Pulmonary artery endothelial cell (primary cell): ENCODE measurements at places on chromosomes 2 and 18. TPM values are rescaled to one million over a fixed set of nuclear protein-coding genes. Genes with fewer than 3 reads are reported as not detected.

Gene TLX2
- total RNA-seq, result not detected in 2 replicates

- DNase-seq, result no peak
Observed at GRCh38 chr2:127909019-127909418, 23.3 kb upstream of the AMMECR1L start.

DNA sequence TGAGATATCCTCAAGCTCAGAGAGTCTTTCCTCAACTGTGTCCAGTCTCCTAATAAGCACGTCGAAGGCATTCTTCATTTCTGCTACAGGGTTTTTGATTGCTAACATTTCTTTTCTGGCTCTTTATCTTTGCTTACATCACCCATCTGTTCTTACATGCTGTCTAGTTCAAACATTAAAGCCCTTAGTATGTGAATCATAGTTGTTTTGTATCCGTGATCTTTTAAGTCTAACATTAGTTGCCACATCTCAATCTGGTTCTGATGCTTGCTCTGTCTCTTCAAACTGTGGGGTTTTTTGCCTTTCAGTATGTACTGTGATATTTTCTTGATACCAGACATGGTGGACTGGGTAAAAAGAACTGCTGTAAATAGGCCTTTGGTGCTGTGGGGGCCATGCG is 235.2 kb downstream of the SH3RF3 start:
- no peak for DNase-seq

DNA sequence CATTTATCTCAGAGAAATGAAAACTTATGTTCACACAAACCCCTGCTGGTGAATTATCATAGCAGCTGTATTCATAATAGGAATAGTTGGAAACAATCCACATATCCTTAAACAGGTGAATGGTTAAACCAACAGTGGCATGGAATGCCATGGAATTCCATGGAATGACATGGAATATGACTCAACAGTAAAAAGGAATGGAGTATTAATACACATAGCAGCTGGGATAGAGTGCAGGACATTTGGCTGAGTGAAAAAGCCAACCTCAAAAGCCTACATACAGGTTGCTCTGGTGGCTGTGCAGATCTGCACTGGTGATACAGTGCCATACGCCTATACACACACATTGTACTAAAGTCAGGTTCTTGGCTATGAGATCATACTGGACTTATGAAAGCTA is 69.5 kb downstream of the FAM168B start:
- DNase-seq, result no peak

DNA sequence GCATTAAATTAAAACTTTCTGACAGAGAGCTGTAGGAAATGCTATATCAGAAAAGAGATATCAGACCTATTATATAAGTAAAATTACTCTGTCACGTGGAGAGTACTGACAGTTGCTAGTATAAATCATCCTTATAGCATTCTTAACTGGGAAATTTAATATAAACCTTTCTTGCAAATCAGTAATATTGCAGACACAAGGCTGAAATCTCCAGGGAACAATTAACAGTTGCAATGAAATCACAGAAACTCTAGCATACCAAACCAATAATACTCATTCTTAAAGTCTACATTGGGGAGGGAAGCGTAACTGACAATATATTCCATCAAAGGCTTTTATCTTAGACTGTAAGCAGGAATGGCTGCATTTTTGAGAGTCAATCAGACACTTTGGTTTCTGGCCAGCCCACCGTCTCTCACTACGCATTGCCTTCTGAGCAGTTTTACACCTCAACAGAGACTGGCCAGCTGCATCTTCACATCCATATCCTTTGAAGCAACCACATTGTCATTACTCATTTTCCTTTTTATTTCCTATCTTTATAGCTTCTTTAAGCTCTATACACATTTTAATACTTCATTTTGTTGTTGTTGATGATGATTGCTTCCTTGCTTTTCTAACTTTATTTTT is 536.0 kb upstream of the CDH2 start:
- no peak for DNase-seq

DNA sequence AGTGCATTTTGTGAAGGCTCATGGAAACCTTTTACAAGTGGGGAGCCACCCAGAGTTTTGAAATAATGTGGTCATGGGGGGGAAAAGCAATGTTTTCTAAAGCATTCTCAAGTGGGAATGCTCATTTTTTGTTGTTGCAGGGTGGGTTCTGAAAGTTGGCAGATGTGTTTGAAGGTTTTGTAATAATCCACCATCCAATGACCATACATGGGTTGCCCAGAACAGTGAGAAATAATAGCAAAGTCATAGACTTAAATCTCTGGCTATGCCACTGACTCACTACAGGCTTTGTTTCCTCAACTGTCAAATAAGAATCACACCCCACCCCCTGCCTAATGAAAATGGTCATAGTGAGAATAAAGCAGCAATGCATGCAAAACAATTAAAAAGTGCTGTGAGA is 2.9 kb downstream of the DSG3 start:
- no peak for DNase-seq

Gene RNF152
- 46.2 and 76.5 TPM in 2 replicates for total RNA-seq

DNA sequence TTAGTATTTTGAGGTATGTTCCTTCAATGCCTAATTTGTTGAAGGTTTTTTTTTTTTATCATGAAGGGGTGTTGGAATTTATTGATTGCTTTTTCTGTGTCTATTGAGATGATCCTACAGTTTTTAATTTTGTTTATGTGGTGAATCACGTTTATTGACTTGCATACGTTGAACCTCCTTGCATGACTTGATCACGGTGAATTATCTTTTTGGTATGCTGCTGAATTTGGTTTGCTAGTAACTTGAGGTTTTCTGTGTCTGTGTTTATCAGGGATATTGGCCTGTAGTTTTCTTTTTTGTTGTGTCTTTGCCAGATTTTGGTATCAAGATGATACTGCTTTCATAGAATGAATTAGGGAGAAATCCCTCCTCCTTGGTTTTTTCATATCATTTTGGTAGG is 23.9 kb downstream of the CLIP4 start:
- no peak for DNase-seq

- DNase-seq, result no peak
Observed at GRCh38 chr2:232999354-232999753, 13.7 kb downstream of the NGEF start.

DNA sequence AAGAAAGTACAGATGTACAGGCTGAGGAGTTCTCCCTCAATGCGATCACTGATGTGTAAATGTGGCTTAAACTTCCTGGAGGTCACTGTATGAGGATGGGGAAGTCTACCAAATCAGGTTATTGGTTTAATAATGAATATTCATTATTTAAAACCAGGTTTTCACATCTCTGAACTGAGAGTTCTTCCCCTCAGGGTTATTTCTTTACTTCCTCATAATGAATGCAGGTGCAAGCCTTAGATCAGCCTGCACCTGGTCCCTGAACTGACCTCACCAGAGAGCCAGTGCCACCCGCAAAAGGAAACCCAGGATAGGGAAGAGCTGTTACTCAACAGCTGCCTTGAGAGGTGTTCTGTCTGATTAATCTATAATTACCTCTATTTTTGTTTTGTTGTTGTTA is 369.0 kb downstream of the EPHA4 start:
- DNase-seq, result no peak

DNA sequence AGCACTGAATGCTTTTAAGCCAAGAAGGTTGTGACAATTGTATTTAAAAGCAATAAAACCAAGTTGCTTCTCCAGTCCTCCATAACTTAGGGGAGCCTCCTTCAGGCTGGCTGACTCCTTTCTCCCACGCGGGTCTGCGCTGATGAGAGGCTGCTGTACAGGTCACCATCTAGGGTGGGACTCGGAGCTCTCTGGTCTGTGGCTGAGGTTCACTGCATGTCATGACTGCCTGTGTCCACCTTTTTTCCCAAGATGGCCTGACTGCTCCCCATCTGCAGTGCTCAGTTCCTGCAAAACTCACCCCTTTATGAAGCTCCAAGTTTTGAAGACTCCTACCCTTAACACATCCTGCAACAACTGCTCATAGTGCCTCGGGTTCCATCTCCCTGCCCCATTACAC is 194.4 kb downstream of the AFF3 start:
- no peak for DNase-seq

DNA sequence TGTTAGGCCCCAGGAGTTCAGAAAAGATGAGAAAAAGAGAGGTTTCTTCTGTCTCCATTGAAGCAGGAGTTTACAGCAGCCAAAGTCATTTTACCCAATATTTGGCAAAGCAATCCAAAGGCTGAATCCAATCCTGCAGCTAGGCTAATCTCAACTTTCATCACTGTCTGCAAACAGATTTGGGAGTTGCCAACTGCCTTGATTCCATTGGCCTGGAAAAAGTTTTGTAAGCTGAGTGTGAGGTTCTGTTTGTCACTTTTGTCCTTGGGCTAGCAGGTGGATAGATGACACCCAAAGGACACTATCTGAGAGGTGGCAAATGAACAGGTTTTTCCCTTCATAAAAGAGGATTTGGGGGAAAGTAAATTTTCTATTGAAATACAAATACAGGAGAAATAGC is 56.6 kb upstream of the SETBP1 start:
- DNase-seq, result no peak

Gene CD207
- not detected in 2 replicates for total RNA-seq

GRCh38 chr2:134258684-134259388 is 5.0 kb downstream of the MGAT5 start:
- no peak for DNase-seq

DNA sequence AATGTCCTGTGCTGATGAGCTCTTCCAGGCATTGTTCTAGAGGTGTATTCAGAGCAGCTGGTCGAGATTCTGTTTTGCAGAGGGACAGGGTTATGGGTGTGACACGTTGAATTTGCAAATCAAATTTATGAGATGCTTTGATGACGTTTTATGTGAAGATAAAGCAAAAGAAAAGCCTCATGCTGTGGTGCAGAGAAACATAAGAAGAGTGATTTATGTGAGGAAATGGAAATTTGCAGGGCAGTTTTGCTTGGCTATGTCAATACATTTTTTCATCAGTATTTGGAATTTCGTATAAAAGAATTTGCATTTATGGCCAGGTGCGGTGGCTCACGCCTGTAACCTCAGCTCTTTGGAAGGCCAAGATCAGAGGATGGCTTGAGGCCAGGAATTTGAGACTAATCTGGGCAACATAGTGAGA is 36.4 kb downstream of the TSN start:
- no peak for DNase-seq

- DNase-seq, result no peak
Observed at GRCh38 chr2:208268156-208268952, 2.3 kb downstream of the PIKFYVE start.

- DNase-seq, result no peak
Observed at GRCh38 chr2:36352701-36353100, 2.9 kb upstream of the CRIM1 start.

- no peak for DNase-seq
Observed at GRCh38 chr18:59865241-59865986, 34.4 kb upstream of the PMAIP1 start.

Gene FAM124B
- total RNA-seq, result 82.4 and 110 TPM in 2 replicates

Gene TSPYL6
- not detected in 2 replicates for total RNA-seq

DNA sequence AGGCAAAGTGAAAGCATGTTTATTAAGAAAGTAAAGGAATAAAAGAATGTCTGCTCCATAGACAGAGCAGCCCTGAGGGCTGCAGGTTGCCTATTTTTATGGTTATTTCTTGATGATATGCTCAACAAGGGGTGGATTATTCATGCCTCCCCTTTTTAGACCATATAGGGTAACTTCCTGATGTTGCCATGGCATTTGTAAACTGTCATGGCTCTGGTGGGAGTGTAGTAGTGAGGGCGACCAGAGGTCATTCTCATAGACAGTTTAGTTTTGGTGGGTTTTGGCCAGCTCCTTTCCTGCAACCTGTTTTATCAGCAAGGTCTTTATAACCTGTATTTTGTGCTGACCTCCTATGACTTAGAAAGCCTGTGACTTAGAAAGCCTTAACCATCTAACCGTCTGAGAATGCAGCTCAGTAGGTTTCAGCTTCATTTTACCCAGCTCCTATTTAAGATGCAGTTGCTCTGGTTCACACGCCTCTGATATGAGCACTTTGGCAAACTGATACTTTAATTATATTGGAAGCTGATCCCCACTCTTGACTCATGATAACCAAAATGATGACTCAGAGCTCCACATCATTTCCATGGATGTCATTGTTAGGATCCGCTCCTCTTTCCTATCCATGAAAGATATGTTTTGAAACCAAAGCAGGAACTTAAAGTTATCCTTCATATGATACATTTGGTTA is 14.5 kb upstream of the ERMN start:
- no peak for DNase-seq

- DNase-seq, result no peak
Observed at GRCh38 chr2:43415592-43415991, 180.2 kb downstream of the THADA start.

Gene WDCP
- total RNA-seq, result 11.3 and 23.4 TPM in 2 replicates

- DNase-seq, result no peak
Observed at GRCh38 chr2:241813644-241814392, 4.8 kb downstream of the NEU4 start.

Gene IRS1
- 0.07 TPM in 2 replicates for total RNA-seq

- no peak for DNase-seq
Observed at GRCh38 chr2:9206991-9207640, 504 bp downstream of the ASAP2 start.

DNA sequence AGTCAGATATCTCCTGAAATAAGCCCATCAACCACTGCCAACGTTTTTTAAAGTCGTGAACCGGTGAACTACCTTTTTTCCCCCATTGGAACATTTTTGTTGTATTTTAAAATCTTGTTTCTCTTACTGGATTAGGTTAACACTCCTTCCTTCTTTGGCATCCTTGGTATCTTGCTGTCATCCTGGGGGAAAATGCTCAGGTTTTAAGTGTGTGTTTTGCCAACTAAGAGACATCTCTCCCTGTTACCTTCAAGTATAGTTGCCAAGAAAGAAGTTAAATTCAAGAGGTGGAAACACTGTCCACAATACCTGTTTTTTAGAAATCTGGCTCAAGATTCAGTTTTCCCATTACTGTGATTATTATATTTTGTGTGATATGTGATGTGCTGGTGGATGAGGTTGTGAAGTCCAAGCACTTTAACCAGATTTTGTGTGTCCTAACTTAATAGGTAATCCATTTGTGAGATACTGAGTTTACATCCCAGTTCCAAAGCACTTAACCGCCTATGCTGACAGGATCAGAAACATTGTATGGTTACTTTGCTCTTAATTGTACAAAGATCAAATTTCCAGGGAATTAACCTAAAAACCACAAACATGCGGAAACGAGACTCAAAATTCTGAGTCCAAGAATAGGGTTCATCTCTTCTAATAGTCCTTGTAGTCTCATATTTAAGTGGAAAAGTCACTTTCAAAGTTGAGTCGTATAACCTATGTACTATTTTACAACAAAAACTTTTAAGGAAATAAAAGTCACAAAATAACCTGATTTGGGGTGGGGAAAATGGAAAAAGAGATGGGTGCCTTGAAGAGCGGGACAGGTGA is 1.3 kb upstream of the SP3 start:
- no peak for DNase-seq

DNA sequence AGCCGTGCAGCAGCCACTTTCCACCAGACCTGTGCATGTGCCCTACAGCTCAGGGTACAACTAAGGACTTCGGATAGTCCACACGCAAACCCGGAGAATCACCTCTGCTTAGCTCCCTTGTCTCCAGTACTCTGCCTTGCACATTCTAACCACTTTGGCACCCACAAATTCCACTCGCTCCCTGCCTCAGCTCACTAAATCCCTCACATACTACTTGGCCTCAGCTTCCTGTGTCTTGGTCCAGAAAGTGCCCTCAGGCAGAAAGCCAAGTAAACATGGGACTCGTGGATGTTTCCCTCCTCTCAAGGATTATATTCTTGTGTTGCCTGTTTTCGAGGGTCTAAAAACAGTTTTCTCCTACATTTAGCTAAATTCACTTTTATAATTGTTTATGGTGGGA is 157.8 kb upstream of the DAPL1 start:
- DNase-seq, result no peak

GRCh38 chr2:14677039-14677438 is 44.5 kb downstream of the LRATD1 start:
- DNase-seq, result no peak

GRCh38 chr2:64814007-64814406 is 160.3 kb upstream of the SERTAD2 start:
- no peak for DNase-seq
